ENCODE measurements at places on chromosomes 5 and 9.

GRCh38 chr9:132409828-132410528 is at the start of gene CFAP77:
TSS of gene CFAP77 (plus strand) at chr9:132410211. CDS start at chr9:132410272, 61 bp downstream.
- no peak for DNase-seq

DNA sequence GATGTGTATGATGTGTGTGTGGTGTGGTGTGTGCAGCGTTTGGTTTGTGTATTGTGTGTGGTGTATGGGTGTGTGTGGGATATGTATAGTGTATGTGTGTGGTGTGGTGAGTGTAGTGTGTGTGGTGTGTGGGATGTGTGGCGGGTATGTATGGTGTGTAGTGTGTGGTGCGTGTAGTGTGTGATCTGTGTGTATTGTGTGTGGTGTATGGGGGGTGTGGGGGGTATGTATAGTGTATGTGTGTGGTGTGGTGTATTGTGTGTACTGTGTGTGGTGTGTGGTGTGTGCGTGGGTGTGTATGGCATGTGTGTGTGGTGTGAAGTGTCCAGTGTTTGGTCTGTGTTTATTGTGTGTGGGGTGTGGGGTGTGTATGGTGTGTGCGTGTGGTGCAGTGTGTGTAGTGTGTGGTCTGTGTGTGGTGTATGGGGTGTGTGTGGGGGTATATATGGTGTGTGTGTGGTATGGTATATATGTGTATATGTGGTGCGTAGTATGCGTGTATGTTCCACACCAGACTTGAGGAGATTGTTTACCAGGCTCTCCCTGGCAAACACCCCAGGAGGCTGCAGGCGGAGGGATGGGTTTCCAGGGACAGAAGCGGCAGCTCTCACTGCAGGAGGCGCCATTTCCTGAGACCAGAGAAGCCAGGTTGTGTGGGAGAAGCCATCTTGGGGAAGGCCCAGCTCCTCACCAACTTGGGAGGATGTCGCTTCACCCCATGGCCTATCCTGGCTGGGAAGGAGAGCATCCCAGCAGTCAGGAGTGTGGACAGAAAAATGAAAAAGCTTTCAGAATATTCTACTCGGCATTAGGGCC is 138.1 kb downstream of the NXNL2 start:
- no peak for DNase-seq

GRCh38 chr5:96569332-96569731 is 92.8 kb upstream of the CAST start:
- no peak for DNase-seq

DNA sequence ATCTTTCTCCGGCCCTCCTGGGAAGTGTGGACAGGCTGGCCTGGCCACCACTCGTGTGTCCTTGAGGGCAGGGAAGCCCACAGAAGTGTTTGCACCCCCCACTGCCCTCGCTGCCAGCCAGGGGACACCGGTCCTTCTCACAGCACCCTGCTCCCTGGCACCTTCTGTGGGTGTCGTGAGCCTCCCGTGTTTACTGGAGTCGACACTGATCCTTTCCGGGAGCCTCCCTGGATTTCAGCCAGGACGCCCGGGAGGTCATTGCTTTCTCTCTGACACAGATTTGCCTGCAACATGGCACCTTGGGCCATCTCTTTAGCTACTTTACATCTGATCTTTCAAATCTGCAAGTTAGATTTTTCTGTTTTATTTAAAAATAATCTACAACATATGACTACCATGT is 120.4 kb upstream of the CACNA1B start:
- no peak for DNase-seq

DNA sequence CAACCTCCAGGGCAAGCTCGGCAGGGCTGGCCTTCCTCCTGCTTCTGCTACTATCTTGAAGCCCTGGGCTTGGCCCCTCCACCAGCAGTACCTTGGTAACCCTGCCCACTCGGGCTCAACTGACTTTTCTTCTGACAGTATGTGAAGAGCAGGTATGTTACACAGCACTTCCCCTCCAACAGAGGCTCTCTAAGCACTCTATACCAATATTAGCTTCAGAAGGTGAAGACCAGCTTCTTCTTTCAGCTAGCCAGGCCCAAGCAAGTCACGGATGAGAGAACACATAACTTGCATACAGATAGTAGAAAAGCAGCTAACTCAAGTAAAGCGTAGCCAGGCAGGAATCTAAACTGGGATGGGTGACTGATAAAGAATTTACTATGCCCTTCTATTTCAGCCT is 64.3 kb downstream of the FEM1C start:
- DNase-seq: no peak

DNA sequence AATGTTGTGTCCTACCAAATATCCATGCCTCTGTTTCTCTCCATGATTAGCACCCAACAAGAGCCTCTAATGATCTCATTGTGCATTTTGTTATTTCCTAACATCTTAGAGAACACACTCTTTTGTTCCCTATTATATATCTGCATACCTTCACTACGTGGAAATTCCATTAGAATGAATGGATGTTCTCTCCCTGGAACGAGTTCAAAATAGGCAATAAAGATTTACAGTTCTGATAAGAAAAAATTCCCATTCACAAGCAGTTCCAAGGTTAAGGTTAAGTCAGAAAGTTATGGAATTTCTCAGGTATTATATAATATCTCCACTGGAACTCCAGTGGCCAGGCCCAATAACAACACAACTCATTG is 83.7 kb downstream of the TRPM6 start:
- DNase-seq: no peak

DNA sequence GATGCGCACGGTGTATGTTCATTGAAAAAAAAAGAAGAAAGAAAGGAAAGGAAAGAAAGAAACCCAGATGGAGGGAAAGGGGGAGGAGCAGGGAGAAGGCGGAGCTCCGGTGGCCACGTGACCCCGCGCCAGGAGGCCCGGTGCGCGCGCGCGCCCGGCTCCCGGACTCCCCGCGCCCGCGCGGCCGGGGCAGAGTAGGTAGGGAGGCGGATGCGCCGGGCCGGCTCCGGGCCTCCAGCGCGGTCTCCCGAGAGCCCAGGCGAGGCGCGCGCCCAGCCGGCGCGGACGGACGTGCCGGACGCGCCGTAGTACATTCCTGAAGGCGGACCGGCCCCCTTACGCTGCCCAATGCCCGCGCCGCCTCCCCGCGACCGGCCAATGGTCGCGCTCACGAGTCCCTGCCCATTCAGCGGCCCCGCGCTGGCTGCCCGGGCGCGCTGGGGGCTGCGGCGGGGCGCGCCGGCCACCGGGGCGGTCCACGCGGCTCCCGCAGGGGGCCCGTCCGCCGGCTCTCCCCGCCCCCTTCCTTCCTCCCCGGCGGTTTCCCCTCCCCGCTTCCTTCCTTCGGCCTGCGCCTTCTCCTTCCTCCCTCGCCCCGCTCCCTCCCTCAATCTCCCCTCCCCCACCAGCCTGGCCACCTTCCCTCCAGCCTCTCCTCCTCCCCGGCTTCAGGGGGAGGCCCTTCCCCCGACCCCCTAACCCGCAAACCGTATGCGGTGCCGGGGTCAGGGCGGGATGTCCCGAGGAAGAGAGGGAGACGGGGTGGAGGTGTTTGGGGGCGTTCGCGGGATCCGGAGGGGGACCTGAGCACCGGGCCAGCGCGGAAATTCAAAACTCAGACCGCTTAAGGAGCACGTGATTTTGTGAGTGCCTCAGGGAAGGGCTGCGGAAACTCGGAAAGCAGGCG is 5.8 kb downstream of the PTCH1 start:
- DNase-seq: peak; percentile 64
